Right lung (tissue), 10 donors: ENCODE measurements at places on chromosomes 7 and 10. TPM values are rescaled to one million over a fixed set of nuclear protein-coding genes. Genes with fewer than 3 reads are reported as not detected.

IDE gene
- polyA plus RNA-seq: 25.8 TPM

CACNB2 gene
- 12.7 TPM for polyA plus RNA-seq

AOAH gene
- polyA plus RNA-seq: 4.8 TPM

METTL27 gene
- polyA plus RNA-seq: 4.3 TPM

MOGAT3 gene
- polyA plus RNA-seq: 0.15 TPM

SEPHS1 gene
- polyA plus RNA-seq: 94.1 TPM

TUBAL3 gene
- 0.09 TPM for polyA plus RNA-seq

DNA sequence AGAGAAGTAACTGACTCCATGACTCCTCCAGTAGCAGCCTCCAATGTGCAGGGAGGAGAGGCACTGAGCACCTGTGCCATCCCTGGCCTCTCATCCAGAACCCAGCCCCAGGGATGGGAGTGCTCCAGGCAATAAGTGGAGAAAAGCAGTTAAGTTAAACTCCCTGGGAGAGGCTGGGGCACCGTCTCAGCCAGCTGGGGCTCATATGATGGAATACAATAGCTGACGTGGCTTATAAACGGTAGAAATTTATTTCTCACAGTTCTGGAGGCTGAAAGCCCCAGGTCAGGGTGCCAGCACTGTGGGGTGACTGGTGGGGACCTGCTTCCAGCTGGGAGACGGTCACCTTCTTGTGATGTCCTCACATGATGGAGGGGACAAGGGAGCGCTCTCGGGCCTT, 94.7 kb downstream of the RAMP3 start:
- no peak for DNase-seq

DNA sequence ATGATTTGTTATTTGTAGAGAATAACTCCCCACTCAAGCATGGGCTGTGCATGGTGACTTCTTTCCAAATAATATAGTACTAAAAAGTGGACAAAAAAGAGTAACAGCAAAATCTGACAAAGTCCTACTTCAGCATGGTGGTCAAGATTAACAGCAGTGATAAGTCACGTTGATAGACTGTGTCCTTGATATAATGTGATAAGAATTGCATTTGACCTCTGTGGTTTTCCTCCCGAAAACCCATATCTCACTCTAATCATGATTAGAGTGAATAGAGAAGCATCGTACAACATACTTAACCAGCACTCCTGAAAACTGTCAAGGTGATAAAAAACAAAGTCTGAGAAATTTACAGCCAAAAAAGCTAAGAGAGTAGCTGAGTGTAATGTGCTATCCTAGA, 42.4 kb downstream of the REEP3 start:
- no peak for DNase-seq

DNA sequence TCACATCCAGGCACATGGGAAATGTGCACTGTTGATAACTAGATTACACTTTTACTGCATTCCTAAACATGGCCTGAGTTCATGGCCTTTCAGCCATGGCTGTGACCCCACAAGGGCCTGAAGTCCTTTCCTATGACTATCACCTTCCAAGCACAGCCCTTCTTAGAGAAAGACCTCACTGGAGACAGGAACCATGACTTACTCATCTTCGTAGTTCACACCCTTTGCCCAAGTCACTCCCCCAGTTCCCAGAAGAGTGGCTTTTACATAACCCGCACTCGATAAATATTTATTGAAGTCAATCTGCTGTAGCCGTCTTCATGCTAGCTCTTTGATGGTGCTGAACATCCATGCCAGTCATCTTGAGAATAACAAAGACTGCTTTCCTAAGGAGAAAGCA, 632.5 kb upstream of the NRP1 start:
- no peak for DNase-seq

DNA sequence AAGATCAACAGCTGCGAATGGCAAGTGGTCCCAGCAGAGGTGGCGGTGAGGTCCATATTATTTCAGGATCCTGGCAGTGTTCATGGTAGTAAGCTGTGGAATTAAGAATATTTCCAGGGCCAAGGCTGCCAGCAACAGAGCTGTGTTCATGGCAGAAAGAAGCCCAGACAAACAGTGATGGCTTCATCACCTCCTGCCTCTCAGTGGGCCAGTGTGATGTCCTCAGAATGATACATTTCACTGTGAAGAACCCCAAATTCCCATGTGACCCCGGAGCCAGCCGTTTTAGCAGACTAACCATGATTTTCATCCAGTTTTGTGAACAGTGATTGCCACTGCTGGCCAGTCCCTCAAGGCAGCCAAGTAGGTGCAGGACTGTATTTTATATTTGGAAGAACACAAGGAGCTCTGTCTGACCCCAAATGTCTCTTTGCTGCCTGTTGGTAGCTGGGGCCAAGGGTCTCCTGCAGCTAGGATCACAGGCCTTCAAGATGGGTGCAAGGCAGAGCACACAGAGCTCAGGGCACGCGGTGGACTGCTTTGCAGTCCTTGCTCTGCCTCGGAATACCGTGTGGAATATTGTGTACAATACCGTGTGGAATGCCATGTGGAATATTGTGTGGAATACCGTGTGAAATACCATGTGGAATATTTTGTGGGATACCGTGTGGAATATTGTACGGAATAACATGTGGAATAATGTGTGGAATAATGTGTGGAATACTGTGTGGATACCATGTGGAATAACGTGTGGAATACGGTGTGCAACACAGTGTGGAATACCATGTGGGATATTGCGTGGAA, 132.3 kb upstream of the CHST15 start:
- no peak for DNase-seq

DNA sequence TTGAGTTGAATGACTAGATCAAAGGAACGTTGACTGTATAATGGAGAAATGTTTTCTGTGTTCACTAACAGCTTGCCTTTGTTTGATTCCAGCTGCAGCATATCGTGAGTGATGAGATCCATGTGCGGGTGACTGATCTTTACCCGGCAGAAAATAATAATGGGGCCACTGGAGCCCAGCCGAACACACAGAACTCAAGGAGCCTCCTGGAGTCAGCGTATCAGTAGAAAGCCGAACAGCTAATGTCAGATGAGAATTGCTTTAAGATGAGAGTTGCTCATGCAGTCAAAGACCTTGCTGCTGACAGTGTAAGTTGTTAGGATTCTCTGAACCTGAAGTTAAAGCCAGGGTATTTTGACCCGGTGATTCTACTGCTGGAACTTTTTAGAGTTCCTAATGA, 34.3 kb upstream of the MTPAP start:
- peak; percentile 82 for DNase-seq

DNA sequence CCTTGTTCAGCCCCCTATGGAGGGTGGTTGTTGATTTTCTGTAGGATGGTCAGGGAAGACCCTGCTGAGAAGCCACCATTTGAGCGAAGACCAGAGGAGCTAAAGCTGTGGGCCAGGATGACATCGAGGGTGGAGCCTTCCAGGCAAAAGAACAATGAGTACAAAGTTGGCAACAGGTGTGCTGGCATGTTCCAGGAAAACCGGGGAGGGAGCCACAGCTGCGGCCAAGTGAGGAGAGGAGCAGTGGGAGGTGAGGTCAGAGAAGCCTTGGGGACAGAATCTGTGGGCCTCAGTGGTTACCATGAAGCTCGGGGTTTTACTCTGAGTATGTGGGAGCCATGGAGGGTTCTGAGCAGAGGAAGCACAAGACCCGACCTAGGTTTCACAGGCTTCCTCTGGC, 75.6 kb upstream of the ZNF479 start:
- DNase-seq: no peak

GRCh38 chr10:92822060-92822634, 26.2 kb upstream of the EXOC6 start:
- no peak for DNase-seq

DNA sequence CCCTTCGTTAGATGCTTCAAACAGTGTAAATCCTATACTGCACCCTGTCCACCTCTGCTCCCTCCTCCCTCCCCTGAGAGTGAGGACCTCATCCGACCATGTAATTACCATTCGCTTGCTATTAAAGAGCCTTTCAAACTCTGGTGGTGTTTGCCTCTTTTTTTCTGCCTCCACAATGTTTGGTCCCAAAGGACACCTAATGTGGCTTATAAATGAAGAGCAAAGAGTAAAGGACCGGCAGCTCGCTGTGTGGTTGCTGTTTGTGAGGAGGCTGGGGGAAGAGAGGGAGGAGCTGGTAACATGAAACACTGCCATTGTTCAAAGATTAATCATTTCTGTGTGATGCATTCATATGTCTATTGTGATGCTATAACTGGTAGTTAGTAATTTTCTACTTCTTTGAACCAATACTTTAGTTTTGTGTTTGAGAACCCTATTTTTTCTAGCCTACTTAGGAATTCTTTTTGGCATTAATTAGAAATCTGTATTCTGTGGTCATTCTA, 27.9 kb downstream of the MTURN start:
- no peak for DNase-seq

DNA sequence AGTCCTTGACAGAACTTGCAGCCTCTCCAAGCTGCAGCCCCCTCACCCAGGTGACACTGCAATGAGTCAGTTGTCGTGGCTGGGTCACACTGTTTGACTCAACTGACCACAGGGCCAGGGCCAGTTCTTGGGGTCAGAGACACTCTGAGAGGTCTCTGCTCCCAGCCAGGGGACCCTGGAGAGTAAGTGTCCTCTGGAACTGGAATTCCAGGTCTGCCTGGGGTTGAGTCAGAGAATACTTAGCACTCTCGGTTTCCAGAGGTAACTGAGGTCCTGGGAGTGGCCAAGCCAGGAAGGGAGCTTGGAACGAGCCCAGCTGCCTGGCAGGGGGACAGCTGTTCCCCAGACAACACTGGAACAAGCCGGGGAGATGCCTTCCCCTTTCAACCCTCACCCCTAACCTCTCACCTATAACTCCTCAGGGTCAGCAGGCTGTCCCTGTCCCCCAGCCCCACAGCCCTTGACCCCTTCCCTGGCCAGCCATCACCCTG, 2.2 kb upstream of the MYL10 start:
- no peak for DNase-seq

- no peak for DNase-seq
These were observed 191.7 kb upstream of the RNF32 start for GRCh38 chr7:156448918-156449317.

DNA sequence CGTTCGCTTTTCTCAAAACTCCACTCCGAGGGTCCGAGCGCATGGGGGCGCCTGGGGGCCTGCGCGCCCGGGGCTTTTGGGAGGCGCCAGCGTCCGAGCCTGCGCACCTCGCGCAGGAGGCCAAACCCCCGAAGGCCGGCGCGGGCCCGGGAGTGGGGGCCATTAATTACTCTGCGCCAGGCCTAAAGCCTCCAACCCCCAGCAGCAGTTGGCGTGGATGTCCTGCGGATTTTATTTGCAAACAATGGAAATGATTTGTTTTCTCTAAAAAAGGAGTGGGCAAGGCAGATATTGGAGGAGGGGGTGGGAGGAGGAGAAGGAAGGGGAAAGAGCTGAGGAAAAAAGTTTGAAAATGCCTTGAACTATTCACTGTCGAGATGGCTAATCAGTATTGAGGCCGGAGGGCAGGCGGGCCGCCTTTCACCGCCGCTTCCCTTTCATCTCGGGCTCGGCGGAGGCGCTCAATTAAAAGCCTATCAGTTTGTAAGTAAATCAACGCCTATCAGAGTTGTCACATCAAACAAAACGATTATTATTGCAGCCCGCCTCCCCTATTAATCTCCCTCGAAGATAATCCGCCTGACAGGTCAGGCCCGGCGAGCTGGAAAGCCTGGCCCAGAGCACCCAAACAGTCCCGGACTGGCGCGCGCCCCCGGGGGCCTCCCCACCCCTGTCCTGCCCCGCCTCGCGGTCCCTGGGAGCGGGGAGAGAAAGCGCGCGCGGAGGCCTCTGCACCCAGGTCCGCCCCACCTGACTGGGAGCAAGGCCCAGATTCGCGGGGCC, 3.4 kb upstream of the ZNF503 start:
- peak; percentile 85 for DNase-seq

DNA sequence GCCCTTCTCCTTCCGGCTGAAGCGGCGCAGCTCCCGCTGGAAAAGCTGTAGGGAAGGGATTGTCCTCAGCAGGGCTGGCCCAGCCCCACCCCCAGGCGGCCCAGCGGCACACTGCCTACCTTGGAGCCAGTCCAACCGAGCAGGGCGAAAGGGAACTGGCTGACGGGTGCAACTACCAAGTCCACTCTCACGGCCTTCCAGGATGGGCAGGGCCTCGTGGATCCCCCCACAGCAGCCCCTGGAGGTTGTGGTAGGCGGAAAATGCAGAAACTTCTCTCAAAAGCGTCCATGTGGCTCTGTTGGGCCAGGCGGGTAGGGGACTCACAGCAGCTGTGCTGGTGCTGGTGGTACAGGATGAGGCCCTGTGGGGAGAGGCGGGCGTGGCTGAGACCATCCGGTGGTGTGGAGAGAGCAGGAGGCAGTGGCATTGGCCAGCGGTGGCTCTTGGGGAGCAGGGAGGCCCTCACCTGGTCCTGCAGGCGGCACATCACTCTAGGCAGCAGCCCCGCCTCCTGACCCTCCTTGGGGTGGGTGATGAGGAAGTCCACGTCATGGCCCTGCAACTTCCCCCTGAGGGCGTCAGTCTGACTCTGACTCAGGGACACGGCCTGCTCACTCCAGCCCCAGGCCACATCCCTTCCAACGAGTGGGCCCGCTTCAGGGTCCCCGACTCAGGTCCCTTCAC, 8.4 kb upstream of the PGAM2 start:
- no peak for DNase-seq

DNA sequence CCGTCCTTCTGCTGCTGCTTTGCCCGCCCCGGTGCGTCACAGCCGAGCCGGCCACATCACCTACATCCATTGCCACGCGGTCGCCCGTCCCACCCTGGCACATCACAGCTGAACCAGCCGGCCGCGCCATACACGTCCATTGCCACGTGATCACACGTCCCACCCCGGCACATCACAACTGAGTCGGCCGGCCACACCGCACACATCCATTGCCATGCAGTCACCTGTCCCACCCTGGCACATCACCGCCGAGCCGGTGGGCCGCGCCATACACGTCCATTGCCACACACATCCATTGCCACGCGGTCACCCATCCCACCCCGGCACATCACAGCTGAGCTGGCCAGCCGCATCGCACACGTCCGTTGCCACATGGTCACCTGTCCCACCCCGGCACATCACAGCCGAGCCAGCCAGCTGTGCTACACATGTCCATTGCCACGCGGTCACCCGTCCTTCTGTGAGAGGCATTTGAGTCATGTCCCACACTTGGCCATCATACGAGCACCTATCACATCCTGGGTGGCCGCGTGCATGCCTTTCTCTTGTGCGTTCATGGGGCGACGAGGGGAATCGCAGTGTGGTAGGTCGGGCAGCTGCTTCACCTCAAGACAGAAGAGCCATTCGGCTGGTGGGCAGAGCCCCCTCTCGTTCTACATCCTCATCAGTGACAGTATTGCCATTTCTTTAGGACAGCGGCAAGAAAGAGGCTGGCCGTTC, 58.6 kb downstream of the JAKMIP3 start:
- no peak for DNase-seq

DNA sequence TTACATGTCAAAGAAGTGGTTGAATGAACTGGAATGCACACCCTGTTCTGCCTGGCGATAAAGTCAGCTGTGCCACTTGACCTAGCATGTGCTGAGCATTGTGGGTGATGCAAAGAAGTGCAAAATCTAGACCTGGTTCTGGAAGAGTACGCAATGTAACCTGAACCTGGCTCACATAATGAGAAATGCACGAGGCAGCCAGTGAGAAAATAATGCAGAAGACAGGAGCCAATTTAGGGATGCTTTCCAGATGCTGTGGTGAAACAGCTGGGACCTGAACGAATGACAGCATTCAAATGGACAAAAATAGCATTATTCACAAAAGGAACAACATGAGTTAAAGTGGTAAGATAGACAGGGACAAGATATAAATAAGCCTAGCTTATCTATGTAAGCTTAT, 402.6 kb downstream of the SORCS1 start:
- no peak for DNase-seq
